ENCODE measurements at places on chromosomes 1 and 21.

DNA sequence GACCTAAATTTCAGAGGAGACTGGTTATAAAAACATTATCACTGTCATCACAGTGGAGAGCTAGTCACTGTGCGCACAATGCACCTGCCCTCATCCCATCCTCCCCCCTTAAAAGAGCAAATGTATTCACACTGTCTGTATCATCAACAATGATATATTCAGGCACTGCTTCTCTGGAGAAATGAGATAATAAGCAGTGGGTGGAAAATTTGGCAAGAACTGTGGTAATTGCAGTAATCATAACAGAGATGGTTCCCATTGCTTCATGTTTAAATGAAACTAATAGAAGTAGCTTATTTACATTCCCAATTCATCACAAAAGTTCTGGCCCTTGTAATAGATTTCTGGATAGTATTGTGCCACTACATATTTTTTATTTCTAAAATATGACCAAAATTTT is 867.4 kb upstream of the ADGRL2 start:
- no peak for DNase-seq

- no peak for DNase-seq
Measured at GRCh38 chr1:47507144-47507543, 69.3 kb downstream of the FOXD2 start.

- DNase-seq = peak; percentile 35
Measured at GRCh38 chr1:167066333-167067122, 23.6 kb downstream of the GPA33 start.

DNA sequence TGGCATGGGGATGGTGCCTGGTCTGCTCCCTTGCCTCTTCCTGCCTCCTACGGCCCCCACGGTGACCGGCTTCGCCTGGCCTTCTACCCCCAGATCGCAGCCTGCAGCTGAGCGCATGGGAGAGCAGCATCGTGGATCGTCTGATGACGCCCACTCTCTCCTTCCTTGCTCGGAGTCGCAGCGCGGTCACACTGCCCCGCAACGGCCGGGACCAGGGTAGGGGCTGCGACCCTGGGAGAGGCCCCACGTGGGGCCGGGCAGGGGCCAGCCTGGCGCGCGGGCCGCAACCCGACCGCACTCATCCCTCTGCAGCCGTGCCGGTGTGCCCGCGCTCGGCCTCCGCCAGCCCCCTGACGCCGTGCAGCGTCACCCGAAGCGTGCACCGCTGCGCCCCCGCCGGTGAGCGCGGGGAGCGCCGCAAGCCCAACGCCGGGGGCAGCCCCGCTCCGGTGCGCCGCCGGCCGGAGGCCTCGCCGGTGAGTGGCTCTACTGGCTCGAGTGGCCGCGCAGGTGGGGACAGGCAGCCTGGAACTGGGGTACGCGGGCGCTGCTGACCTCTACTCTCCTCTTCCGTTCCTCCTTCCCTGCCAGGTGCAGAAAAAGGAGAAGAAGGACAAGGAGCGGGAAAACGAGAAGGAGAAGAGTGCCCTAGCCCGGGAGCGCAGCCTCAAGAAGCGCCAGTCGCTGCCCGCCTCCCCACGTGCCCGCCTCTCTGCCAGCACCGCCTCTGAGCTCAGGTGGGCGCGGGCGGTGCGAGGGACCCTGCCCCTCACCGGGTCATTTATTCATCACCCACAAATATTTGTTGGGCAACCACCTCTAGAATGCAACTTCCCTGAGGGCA is 20.4 kb downstream of the MAP7D1 start:
- no peak for DNase-seq

GRCh38 chr1:155651861-155652661 is 36.5 kb downstream of the YY1AP1 start:
- DNase-seq = no peak

DNA sequence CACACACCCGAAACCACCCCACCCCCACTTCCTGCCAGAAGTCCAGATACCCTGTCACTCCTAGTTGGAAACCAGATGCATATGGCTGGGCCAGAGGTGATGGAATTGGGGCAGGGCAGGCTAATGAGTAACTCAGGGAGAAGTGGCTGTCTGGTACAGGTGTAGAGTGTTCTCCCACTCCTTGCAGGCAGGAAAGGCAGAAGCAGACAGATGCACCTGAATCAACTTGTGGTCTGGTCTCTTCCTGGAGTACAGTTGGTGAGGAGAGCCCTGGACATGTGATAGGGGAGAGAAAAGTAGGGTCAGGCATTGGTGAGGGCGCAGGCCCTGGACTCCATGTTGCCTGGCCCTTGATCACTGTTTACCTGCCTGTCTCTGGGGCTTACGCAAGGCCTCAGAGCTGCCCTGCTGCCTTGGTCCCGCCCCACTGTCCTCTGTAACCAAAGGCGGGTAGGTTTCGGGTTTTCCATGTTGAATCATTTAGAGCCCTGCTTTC is 2.5 kb downstream of the CGN start:
- no peak for DNase-seq

GRCh38 chr21:35658242-35658641 is 402.1 kb downstream of the SETD4 start:
- DNase-seq = peak; percentile 93

Data from fibroblast of lung (primary cell).